ENCODE measurements at places on chromosomes 6 and 20. TPM values are rescaled to one million over a fixed set of nuclear protein-coding genes. Genes with fewer than 3 reads are reported as not detected.

RNF217 gene
- 6.2 TPM for total RNA-seq

- peaks cover 16% of the 10 kb centered on the region for H3K4me1 ChIP-seq
- no peak overlapping the region for H3K27ac ChIP-seq
- no peak overlapping the region for H3K4me3 ChIP-seq
- no peaks in the 10 kb centered on the region for H3K27me3 ChIP-seq
These were observed 1.7 kb upstream of the SLC22A2 start for GRCh38 chr6:160260367-160260766.

- H3K27ac ChIP-seq, result no peak within 1 kb of the TSS
- H3K4me1 ChIP-seq, result peaks cover 6% of the 10 kb centered on the region
- peak within 1 kb of the TSS; percentile 82 for H3K4me3 ChIP-seq
- no peaks in the 10 kb centered on the region for H3K36me3 ChIP-seq
- peaks cover 51% of the 10 kb centered on the region for H3K27me3 ChIP-seq
These were observed at the start of gene SLC22A3 for GRCh38 chr6:160348223-160349019. TSS of gene SLC22A3 (plus strand) at chr6:160348378. CDS start at chr6:160348420, 42 bp downstream.

GRCh38 chr20:46089167-46089416 lies 670 bp downstream of the NCOA5 start:
- peaks cover 12% of the 10 kb centered on the region for H3K27me3 ChIP-seq
- peak; percentile 53 for DNase-seq
- peaks cover 15% of the 10 kb centered on the region for H3K4me1 ChIP-seq

DNA sequence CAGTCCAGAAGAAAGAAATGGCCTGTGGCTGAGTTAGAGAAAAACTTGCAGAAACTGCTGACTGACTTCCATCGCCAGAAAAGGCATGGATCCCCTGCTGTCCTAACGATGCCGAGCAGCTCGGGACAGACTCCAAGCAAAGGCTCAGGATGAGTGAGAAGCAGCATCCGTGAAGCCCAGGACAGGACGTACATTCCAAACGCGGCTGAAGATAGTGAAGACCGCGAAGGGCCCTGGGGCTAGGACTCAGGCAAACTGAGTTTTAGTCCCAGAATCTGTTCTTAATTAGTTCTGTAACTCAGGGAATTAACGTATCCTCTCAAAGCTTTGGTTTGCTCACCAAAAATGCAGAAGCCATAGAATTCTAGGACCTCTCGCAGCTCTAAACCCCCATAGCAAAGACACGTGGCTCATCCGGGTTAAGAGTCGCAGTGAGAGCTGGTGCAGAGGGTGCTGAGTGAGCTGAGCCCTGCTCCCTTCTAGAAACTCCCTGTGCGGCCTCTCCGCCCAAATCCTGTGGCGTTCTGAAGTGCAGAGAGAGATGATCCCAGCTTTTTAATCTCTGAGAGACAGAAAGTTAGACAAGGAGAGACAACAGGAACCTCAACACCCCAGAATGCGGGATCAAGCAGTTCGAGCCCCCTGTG lies 132.9 kb upstream of the THBS2 start:
- no peak for DNase-seq
- no peaks in the 10 kb centered on the region for H3K27me3 ChIP-seq
- H3K36me3 ChIP-seq, result no peaks in the 10 kb centered on the region
- H3K4me1 ChIP-seq, result no peaks in the 10 kb centered on the region
- no peak overlapping the region for H3K4me3 ChIP-seq

PSMB1 gene
- total RNA-seq, result 388 TPM

GRCh38 chr6:44738601-44739146 lies 351.2 kb downstream of the CDC5L start:
- no peak overlapping the region for H3K4me3 ChIP-seq
- DNase-seq, result peak; percentile 13
- no peaks in the 10 kb centered on the region for H3K27me3 ChIP-seq
- H3K36me3 ChIP-seq, result no peaks in the 10 kb centered on the region

- no peaks in the 10 kb centered on the region for H3K27me3 ChIP-seq
- no peak for DNase-seq
- no peak overlapping the region for H3K4me3 ChIP-seq
These were observed 232.1 kb downstream of the SYNE1 start for GRCh38 chr6:152404936-152405595.

DNA sequence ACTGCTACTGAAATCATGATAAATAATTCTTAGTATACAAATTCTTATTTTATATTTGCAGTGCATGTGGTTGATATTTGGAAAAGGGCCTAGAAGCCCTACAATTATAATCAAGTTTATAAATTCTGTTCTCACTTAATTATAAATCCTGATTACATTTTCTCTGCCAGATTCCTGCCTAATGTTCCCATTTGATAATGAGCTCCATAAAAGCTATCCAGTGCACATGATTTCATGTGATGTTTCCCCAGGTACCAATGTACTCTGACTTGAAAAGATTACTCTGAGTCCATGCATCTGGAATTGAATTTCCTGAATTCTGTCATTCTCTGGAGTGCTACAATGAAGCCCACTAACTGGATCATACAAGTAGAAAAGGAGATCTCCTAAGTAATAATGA lies 292.2 kb downstream of the FRK start:
- H3K27me3 ChIP-seq, result no peaks in the 10 kb centered on the region
- H3K27ac ChIP-seq, result no peak overlapping the region
- H3K4me1 ChIP-seq, result no peaks in the 10 kb centered on the region
- H3K4me3 ChIP-seq, result no peak overlapping the region
- H3K36me3 ChIP-seq, result no peaks in the 10 kb centered on the region

DNA sequence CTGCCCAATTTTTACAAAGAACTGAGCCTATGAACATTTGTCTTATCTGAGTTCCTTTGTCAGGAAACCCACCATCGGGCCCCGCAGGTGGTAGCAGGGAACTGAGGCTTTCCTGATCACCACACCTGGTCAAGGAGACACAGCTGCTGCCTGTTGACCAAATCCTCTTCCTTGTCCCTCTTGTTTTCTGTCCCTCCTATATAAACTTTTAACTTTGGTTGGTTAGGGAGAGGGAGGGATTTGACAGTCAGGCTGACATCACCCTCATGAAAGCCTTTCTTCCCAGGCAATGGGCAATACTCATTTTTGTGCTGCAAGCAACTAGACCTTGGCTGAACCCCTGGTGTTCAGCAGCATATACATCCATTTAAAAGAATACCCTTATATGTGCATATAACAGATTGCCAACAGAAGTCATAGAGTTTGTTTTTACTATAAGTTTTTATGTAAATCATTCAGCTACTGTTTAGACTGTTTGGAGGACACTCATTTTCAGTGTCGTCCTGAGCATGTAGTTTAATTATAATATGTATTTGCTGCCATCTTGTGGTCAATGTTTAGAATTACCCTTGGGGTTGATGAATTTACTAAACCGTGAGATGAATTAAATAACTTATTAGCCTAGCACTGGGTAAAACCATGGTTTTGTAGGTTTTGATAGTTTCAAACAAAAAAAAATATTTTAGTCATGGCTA lies 17.0 kb downstream of the CRISP1 start:
- H3K27me3 ChIP-seq, result no peaks in the 10 kb centered on the region
- no peak overlapping the region for H3K27ac ChIP-seq
- DNase-seq, result peak; percentile 78

DNA sequence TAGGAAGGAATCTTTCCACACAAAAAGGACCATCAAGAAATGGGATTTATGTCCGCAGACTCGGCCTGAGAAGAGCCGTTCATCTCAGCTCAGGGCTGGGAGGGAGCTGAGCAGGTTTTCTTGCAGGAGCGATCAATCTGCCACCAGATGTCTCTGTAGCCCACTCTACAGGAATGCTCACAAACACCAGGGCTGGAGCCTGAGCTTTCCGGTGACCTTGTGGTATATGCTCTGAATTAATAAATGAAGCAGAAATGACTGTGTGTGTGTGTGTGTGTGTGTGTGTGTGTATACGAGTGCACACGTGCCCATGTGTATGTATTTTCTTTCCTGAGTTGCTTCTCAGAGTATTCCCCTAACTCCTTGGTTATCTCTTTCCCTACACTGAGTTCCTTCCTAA lies 12.0 kb downstream of the CD83 start:
- peak; percentile 86 for DNase-seq
- H3K27ac ChIP-seq, result no peak overlapping the region
- no peak overlapping the region for H3K4me3 ChIP-seq
- peaks cover 30% of the 10 kb centered on the region for H3K4me1 ChIP-seq
- H3K36me3 ChIP-seq, result no peaks in the 10 kb centered on the region
- no peaks in the 10 kb centered on the region for H3K27me3 ChIP-seq

ELOVL4 gene
- total RNA-seq, result 13.3 TPM

NDUFAF4 gene
- 59.8 TPM for total RNA-seq

SLC22A23 gene
- total RNA-seq, result 38.3 TPM

- no peaks in the 10 kb centered on the region for H3K36me3 ChIP-seq
- DNase-seq, result no peak
- H3K27ac ChIP-seq, result no peak overlapping the region
- H3K4me1 ChIP-seq, result no peaks in the 10 kb centered on the region
- no peak overlapping the region for H3K4me3 ChIP-seq
These were observed 40.6 kb downstream of the NOL7 start for GRCh38 chr6:13655700-13656099.

- peaks cover 12% of the 10 kb centered on the region for H3K4me1 ChIP-seq
- H3K36me3 ChIP-seq, result no peaks in the 10 kb centered on the region
- H3K4me3 ChIP-seq, result no peak overlapping the region
- no peak overlapping the region for H3K27ac ChIP-seq
- DNase-seq, result no peak
These were observed 7.0 kb upstream of the ZKSCAN8 start for GRCh38 chr6:28134716-28135115.

- H3K36me3 ChIP-seq, result no peaks in the 10 kb centered on the region
- H3K4me3 ChIP-seq, result no peak overlapping the region
- no peak for DNase-seq
- no peaks in the 10 kb centered on the region for H3K27me3 ChIP-seq
These were observed 38.6 kb downstream of the TFEB start for GRCh38 chr6:41696788-41697187.

- 0 out of 2 replicates have a peak, but pooled peaks cover 10% of the 10 kb centered on the region for H3K4me1 ChIP-seq
- H3K4me3 ChIP-seq, result no peak overlapping the region
- DNase-seq, result no peak
- no peaks in the 10 kb centered on the region for H3K36me3 ChIP-seq
These were observed 28.8 kb upstream of the SYNJ2 start for GRCh38 chr6:157952861-157953351.

- H3K27ac ChIP-seq, result no peak overlapping the region
- H3K27me3 ChIP-seq, result no peaks in the 10 kb centered on the region
- no peak overlapping the region for H3K4me3 ChIP-seq
- DNase-seq, result no peak
These were observed 57.0 kb downstream of the FRK start for GRCh38 chr6:116003668-116004067.

- H3K4me1 ChIP-seq, result peaks cover 10% of the 10 kb centered on the region
- H3K27ac ChIP-seq, result no peak overlapping the region
- no peak overlapping the region for H3K4me3 ChIP-seq
- H3K27me3 ChIP-seq, result no peaks in the 10 kb centered on the region
These were observed 171.5 kb upstream of the C6orf118 start for GRCh38 chr6:165480916-165481315.

CD164 gene
- total RNA-seq, result 81.0 TPM

DNA sequence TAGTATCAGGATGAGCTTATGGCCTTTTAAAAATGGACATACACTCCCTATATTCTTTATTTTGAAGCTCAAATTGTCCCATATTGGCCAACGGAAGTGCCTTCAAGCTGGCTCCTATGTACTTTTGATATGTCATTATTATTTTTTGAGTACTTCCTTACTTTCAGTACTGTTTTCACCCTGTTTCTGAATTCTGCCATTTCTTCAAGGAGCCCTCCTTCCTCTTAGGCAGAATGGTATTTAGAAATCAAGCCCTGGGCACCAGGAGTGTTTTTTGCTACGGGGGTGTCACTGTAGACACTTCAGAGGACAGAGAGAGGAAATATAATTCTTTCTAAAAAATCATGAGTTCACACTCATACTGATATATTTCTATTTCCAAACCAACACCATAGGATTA lies 5.5 kb upstream of the MYLK4 start:
- no peaks in the 10 kb centered on the region for H3K36me3 ChIP-seq
- H3K27ac ChIP-seq, result no peak overlapping the region
- H3K4me1 ChIP-seq, result no peaks in the 10 kb centered on the region
- H3K4me3 ChIP-seq, result no peak overlapping the region
- DNase-seq, result no peak
- H3K27me3 ChIP-seq, result no peaks in the 10 kb centered on the region

DNA sequence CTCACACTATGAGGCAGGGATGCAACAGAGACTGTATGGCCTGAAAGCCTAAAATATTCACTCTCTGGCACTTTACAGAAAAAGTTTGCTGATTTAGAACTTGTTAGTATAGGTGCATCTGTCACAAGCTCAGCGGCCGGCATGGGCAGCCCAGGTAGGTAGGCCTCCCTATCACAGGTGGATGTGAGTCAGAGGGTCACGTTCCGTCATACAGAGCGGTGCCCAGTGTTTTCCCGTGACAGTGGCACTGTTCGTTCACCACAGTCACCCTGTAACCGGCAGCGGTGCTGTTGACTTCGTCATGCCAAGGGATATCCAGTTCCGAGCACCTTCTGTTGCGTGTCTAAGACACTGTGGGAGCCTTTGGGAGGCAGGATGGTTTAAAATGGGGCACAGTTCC lies 32.9 kb upstream of the PXDC1 start:
- no peak overlapping the region for H3K27ac ChIP-seq
- DNase-seq, result no peak
- H3K36me3 ChIP-seq, result no peaks in the 10 kb centered on the region
- no peaks in the 10 kb centered on the region for H3K4me1 ChIP-seq

DNA sequence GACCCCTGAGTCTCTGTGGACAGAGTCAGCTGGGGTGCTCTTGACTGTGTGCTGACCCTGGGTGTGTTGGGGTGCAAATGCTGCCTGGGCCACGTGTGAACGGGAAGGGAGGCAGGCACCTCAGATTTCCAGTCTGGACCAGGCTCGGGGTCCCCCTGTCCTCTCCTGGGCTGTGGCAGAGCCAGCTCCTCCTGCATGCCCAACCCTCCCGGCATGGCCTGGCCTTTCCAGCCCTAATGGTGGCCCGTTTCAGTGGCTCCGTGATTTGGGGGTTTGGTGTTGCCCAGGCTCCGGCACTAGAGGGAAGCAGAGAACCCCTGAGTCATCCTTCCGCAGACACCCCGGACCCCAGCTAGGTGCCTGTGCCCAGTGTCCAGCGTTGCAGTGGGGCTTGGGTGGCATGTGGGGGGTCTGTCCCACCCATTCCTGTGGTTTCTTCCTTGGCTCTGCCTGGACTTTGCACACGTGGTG lies 9.1 kb downstream of the RBM38 start:
- no peaks in the 10 kb centered on the region for H3K4me1 ChIP-seq
- no peaks in the 10 kb centered on the region for H3K27me3 ChIP-seq
- DNase-seq, result no peak
- 0 out of 2 replicates have a peak, but pooled peaks cover 6% of the 10 kb centered on the region for H3K36me3 ChIP-seq

- H3K27me3 ChIP-seq, result no peaks in the 10 kb centered on the region
- H3K36me3 ChIP-seq, result peaks cover 11% of the 10 kb centered on the region
- DNase-seq, result no peak
- no peak overlapping the region for H3K27ac ChIP-seq
These were observed 32.0 kb upstream of the RNF8 start for GRCh38 chr6:37321516-37322415.

GRCh38 chr20:61857414-61857775 lies 208.3 kb downstream of the TAF4 start:
- no peak overlapping the region for H3K4me3 ChIP-seq
- DNase-seq, result no peak
- H3K27me3 ChIP-seq, result no peaks in the 10 kb centered on the region
- no peaks in the 10 kb centered on the region for H3K36me3 ChIP-seq
